Stimulated activated CD4-positive, alpha-beta T cell treated with anti-CD3 and anti-CD28 coated beads, TNF-alpha, amount 100 ng/mL, for 48 hours (primary cell): ENCODE measurements at places on chromosomes 11 and 22.

DNA sequence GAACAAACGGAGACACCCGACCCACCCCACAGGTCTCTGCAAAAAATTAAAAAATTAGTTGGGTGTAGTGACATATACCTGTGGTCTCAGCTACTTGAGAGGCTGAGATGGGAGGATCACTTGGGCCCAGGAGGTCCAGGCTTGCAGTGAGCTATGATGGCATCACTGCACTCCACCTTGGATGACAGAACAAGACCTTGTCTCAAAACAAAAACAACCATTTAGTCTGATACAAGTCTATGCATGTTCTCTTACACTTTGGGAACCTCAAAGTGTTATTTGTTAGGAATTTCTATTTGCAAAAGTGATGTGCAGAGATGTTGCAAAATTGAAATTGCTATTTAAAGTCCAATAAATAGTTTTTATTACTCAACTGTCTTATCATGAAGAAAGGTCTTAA, 14.3 kb downstream of the ATG13 start:
- no peak for DNase-seq

- DNase-seq = peak; percentile 53
These were observed 1.1 kb upstream of the ATG16L2 start for GRCh38 chr11:72812967-72813739.

DNA sequence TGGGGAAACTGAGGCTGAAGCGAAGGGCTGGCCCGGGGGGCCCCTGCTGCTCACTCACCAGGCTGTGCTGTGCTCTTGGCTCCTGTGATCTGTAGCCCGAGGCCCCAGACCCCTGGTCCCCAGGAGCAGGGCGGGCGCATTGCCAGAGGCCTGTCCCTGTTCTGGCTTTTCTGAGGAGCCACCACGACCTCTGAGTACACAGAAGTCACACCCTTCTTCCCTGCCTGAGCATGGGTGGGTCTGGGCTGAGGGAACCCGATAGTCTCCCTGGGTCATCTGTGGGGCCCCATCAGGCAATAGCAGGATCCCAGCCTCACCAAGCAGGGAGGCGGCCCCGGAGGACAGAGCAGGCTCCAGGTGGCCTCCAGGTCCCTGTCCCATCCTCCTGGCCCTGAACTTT, 5.1 kb downstream of the CASTOR1 start:
- no peak for DNase-seq

- no peak for DNase-seq
These were observed 11.1 kb upstream of the SUSD2 start for GRCh38 chr22:24170188-24170587.

- DNase-seq = no peak
These were observed 9.1 kb downstream of the FAM111A start for GRCh38 chr11:59151761-59152160.

GRCh38 chr11:94151903-94152677, 23.4 kb downstream of the PANX1 start:
- DNase-seq = no peak

DNA sequence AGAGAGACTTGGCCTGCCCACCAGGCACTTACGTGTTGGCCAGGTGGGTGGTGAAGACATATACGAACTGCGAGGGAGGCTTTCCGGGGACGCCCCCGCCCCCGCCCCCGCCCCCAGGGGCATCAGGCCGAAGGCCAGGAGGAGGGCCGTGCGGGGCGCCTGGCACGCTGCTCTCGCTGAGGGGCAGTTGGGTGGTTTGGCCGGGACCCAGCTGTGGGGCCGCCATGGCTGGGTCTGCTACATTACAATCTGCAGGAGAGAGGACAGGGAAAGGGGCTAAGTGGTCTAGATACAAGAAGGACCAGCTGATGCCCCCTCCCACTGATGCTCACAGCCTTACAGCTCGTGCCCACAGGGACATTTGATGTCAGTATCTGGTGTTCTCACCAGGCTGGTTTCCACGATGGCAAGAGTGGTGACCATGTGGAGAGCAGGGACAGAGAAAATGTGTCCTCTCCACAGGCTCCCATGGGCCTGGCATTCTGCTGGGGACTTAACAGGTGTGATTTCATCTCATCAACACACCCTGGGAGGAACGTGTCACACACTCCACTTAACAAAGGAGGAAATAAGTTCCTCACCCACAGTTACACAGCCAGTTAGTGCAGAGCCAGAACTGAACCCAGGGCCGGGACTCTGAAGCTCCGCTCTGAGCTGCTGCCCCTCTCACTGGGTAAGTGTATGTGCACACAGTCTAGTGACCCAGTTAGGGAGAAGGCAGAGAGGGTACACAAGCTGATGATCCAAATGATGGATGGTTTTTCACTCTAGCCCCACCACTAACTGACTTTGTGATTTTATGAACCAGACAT, 19.7 kb downstream of the CXCR5 start:
- no peak for DNase-seq

DNA sequence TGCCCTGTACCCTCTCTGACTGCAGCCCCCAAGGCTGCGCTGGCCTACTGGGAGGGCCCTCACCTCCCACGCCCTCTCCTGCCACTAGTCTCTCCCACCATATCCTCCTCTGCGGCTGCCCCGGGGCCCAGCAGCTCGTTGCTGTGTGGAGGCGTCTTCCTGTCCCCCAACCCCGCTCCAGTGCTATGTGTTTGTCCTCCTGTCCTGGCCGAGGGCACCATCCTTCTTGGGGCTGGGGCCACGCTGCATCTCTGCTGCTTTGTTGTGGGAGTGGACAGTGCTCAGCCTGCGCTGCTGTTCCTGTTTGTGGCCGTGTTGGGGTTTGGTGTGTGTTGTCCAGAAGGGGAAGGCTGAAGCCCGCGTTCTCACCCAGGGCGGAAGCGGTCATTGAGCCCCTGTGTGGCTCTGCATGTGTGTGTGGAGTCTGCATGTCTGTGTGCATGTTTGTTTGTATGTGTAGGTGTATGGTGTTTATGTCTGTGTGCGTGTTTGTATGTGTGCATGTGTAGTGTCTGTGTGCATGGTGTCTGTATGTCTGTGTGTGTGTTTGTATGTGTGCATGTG, 15.7 kb downstream of the TPCN2 start:
- no peak for DNase-seq

GRCh38 chr11:1202154-1202775, 20.6 kb upstream of the MUC5B start:
- no peak for DNase-seq

DNA sequence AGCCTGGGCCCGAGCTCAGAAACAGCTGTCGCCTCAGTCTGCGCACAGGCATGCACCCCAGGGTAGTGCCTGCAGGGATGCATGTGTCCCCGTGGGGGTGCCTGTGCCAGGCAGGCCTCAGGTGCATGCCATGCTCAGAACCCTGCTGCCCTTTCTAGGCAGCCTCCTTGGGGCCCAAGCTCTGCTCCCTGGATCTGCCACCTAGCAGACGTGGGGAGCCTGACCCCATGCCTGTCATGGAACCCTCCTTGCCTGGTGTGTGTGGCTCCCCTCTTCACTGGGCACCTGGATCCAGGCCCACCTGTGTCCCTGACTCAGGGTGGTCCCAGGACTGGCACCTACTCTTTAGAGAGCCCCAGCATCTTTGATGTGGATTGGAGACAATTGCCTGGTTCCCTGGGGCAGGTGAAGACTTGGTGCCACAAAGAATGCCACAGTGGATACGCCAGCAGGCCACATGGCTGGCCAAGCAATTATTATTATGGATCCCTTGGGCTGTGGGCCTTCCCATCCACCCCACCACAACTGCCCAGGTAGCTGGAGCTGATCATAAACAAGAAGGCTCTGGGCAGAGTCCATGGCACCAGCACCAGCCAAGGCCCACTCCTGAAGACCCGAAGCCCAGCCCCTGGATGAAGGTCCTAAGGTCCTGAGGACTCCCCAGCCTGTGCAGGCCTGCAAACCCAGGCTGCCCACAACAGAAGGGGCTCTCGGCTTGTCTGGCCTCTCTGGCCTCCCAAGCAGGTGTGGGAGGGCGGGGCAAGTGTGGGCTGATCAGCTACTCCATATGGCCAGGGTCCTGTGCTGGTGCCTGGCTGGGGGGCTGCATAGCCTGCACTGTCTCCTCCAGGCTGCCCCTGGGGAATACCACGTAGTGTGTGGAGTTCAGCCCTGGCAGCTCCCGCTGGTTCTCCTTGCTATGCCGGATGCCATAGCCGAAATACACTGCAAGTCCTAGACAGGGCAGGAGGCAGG, 3.8 kb downstream of the SLC7A4 start:
- DNase-seq = no peak

DNA sequence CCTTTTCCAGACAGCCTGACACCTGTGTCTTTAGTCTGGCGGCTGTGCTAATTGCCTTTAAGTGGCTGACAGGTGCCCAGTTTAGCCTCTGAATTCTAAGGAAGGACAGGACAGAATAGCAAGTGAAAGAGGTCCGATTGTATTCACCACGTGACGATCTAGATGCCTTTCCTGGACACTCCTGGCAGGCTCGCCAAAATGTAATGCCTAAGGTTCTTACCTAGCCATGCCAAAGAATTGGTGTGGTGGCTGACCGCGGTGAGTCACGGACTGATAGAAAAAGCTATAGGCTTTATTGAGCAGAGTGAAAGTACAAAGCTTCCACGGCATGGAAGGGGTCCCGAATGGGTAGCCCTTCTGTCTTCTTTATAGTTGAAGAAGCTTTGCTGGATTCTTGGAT, 26.7 kb downstream of the ANKRD42 start:
- DNase-seq = no peak

DNA sequence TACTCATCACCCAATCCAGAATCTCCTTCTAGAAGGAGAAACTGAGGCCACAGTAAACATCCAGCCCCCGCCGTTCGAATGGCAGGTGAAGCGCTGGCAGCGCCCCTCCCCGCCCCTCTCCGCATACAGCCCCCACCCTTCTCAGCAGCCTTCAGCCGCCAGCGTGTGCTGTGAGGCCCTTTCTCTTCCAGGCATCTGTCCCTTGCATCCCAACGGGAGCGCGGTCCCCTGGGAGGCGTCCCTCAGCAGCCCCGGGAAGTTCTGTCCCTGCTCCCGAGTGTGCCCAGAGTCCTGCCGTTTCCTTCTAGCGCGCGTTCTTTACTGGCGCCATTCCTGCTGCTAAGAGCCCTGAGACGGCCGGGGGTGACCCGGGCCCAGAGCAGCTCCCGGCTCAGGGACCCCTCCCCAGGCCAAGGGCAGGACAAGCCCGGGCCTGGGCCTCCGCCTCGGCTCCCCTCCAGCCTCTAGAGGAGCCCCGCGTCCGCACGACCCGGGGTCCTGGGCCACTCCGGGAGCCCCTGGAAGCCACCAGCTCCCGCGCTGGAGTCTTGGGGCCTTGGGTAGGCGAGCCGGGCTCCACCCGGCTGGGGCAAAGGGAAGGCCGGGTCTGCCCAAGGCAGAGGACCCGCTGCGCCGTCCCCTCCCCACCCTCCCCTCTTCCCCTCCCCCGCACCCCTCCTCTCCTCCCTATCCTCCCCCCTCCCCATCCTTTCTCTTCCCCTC, 450.4 kb downstream of the OPCML start:
- DNase-seq = no peak

- no peak for DNase-seq
These were observed 4.5 kb upstream of the NEFH start for GRCh38 chr22:29475550-29475949.

DNA sequence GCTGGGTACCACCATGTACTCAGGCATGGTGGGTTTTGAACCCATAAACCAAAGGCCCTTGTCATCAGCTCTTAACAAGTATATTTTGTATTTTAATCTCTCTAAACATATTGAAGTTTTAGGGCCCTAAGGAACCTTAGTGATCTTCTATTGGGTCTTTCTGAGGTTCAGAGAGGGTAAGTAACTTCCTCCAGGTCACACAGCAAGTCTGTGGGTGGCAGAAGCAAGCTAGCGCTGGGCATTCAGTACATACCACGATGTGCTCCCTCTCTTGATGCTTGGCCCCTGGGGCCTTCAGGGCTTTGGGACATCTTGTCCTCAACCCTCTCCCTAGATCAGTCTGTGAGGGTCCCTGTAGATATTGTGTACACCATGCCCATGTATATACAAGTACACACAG, 12.7 kb downstream of the RASD2 start:
- no peak for DNase-seq

- peak; percentile 48 for DNase-seq
These were observed 3.7 kb upstream of the KCNC1 start for GRCh38 chr11:17730608-17731462.

- no peak for DNase-seq
These were observed 103.7 kb downstream of the MN1 start for GRCh38 chr22:27697888-27698287.
